ENCODE measurements at places on chromosomes 6 and 20.

DNA sequence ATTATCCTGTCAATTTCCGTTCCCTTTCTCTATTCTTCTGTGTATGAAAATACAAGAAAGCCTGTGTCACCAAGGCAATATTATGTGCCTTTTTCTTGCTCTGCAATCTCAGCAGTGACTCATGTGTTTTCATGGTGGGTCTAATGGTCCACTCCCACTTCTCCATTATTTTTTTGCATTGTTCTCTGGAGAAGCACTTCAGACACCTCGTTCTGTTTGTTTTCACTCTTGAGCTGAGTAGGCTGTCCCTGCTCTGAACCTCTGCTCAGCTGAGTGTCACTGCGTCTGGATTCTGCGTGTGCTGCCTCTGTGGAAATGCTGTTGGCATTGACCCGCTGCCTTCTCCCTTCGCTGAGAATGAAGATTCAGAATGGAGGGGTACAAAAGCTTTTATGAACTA is 230.6 kb downstream of the TMEM242 start:
- DNase-seq = no peak

DNA sequence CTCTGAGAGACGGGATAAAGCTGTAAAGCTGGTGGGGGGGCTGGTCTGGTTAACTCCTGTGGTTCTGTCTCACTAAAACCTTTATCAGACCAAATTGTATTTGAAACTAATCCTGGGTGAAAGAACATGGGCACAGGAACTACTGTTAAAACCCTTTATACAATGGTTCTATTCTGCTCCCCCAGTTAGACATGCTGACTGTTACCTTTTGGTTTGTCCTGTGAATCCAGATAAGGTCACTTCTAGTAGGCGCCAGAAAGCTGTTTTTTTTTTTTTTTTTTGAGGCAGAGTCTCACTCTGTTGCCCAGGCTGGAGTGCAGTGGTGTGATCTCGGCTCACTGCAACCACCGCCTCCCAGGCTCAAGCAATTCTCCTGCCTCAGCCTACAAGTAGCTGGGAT is 29.7 kb downstream of the GSTA4 start:
- no peak for DNase-seq

- no peak for DNase-seq
Observed at GRCh38 chr6:42279966-42280629, 62.4 kb upstream of the MRPS10 start.

DNA sequence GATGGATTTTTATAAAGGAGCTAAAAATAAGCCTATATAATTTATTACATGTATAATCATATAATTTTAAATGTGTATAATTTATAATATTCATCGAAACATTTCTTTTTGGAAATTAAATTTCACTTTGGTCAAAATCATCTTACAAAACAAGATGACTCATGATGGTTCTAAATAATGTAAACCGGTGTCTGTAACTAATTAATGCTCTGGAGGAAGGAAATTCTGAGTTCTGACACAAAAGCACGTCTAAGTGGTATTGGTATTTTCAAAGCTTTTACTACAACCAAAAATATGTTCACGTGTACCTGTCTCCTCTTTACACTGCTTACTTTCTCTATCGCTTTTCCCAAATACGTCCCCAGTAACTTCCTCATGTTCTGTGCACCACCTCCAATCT is 134.1 kb downstream of the MTHFD1L start:
- DNase-seq = no peak

GRCh38 chr6:31765910-31766794 is 3.7 kb downstream of the SAPCD1 start:
- no peak for DNase-seq

DNA sequence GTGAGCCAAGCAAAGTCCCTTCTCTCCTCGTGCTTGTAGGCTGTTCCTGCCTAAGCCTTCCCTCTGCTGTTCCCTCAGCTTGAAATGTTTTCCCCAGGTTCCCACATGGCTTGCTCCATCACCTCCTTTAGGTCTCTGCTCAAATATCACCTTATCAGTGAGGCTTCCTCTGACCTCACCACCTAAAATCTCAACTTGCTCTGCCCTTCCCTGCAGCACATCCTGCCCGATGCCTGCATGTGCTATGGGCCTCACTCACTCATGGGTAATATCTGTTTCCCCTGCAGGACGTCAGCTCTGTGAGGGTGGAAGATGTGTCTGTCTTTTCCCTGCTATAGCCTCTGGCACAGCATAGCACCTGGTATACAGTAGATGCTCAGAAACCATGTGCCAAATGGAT is 29.9 kb upstream of the FKBP1A start:
- no peak for DNase-seq

GRCh38 chr6:17666646-17667045 is 40.1 kb downstream of the NUP153 start:
- DNase-seq = no peak

- no peak for DNase-seq
Observed at GRCh38 chr6:16393326-16393725, 154.9 kb downstream of the GMPR start.

- no peak for DNase-seq
Observed at GRCh38 chr20:53100476-53100911, 128.3 kb downstream of the TSHZ2 start.

- DNase-seq = no peak
Observed at GRCh38 chr6:1407499-1407990, 18.2 kb downstream of the FOXF2 start.

GRCh38 chr6:158009935-158010585 is 28.4 kb downstream of the SYNJ2 start:
- DNase-seq = no peak

DNA sequence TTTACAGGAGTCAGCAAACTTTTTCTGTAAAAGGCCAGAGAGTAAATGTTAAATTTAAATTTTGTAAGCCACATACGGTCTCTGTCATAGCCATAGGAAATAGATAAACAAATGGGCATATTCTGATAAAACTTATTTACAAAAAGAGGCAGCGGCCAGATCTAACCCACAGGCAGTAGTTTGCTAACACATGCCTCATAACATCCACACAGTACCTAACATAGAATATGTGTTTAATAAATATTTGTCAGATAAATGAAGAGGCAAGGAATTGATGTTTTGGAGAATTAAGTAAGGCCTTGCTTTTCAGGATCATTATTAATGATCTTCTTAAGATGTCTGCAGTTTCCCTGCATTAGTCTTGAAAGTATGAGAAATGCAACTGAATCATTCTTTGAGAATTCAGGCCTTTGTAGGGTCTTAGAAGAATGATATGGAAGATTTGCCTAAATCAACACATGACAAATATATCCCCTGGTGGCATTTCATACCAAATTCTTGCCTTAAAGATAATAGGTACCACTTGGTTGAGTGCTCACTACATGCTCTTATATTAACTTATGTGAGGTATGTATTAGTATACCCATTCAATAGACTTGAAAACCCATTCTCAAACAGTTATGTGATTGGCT is 39.3 kb upstream of the TRAM2 start:
- DNase-seq = no peak

GRCh38 chr6:13992417-13993055 is 67.8 kb downstream of the RNF182 start:
- no peak for DNase-seq

DNA sequence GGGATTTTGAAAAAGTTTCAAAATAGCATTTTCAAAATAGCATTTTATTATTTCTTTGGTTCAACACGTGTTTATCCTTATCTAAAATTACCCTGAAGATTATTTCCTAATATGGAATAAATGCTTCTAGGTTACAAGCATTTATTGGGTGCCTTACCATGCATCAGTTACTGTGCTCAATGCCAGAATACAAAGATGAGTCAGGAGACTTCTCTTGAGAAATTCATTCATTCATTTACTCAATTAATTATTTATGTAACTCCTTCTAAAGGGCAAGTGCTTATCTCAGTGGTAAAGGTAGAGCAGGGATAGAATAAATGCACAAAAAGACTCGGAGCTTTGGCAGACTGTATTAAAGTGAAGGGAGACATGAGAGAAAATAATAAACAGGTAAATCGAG is 150.1 kb upstream of the PDE7B start:
- no peak for DNase-seq

GRCh38 chr6:170294813-170295509 is 4.1 kb upstream of the DLL1 start:
- DNase-seq = no peak

DNA sequence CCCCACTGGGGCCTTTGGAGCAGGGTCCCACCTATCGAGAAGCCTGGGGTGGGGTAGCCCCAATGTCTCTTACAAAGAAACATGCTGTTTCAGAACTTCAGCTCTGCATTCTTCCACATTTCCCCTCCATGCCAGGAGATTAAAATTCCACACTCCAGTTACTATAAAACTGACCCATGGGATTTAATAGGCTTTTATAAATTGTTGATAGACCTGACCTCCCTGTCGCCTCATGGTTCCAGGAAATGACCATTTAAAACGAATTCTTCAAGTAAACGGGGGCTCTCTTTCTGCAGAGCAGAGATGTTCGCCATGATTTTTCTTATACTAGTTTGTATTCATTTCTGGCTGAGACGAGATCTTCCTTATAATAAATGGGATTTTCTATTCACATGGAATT is 19.3 kb downstream of the RIN2 start:
- DNase-seq = no peak

GRCh38 chr6:123804014-123804786 is 535 bp downstream of the NKAIN2 start:
- DNase-seq = no peak

GRCh38 chr20:51034476-51034875 is 11.6 kb upstream of the KCNG1 start:
- DNase-seq = no peak

GRCh38 chr6:134436950-134437349 is 119.0 kb upstream of the SGK1 start:
- DNase-seq = no peak

GRCh38 chr6:13526727-13527670 is 39.6 kb upstream of the GFOD1 start:
- DNase-seq = no peak

GRCh38 chr6:74853991-74854390 is 351.9 kb downstream of the COL12A1 start:
- DNase-seq = no peak

- no peak for DNase-seq
Observed at GRCh38 chr6:100833972-100834574, 47.1 kb downstream of the ASCC3 start.

DNA sequence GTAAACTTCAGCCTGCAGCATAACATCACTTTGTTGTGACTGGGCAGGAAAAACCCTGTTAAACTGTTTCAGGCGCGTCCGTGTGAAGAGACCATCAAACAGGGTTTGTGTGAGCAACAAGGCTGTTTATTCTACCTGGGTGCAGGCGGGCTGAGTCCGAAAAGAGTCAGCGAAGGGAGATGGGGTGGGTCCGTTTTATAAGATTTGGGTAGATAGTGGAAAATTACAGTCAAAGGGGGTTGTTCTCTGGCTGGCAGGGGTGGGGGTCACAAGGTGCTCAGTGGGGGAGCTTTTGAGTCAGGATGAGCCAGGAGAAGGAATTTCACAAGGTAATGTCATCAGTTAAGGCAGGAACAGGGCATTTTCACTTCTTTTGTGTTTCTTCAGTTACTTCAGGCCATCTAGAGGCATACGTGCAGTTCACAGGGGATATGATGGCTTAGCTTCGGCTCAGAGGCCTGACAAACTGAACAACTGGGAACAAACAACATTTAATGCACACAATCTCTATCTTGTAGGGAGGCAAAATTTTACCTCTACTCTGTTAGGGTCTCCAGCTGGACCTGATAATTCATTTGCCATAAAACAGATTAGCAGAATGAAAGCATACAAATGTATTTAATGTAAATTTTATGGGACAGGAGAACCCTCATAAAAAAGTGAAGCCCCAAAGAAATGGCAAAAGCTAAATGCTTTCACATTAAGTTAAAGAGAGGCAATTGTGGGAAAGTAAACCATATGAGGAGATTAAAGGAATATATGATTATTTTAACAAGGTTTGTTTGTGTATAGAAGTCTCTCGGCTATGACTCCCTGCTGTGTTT is 58.3 kb upstream of the HFE start:
- DNase-seq = no peak

DNA sequence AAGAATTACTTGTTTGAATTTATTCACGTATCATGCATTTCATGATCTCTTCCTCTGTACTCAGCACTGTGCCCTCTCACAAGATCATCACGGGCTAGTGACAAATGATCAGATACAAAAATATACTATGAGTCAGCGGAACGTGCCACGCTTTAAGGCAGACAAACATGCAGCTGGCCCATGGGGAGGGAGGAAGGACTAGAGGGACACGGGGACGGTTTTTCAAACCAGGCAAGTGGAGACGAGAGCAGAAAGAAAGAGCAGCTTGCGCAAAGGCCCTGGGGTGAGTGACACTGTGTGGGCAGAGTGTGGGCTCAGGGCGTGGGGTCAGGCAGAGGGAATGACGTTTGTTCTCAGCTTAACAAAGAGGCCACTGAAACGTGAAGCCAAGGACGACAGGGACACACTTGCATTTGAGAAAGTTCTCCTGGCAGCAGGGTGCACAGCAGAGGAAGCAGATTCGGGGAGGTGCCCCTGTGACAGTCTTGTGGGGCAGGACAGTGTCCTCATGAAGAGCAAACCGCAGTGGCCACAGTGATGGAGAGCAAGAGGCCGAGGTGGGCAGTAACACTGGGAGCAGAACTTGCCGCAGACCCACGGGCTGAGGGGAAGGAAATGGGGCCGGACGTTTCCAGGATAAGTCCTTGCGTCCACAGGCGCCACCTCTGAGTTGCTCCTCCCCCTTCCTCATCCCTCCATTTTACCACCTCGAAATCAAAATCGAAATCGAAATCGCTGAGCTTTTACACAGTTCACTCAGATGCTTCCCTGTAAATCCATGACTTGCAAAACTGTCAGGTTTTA is 6.9 kb upstream of the RPS6KA2 start:
- no peak for DNase-seq

DNA sequence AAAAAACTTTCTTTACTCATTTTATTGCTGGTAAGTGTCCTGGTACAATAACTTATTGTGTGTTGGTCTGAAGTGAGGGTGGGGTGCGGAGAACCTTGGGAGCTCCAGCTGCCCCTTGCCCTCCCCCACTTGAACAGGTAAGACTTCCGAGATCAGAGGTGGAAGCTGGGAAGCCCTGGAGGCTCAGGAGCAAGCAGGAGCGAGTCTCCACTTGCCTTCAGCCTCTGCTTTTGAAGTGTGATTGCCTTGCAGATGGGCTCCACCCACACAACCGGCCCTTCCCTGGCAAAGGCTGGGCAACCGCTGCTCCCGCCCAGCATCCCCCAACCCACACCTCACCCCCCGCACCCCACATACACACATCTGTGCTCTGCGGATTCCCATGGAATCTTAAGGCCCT is 179.6 kb downstream of the TFAP2C start:
- DNase-seq = no peak

GRCh38 chr6:120622127-120622631 is 712.1 kb downstream of the TBC1D32 start:
- no peak for DNase-seq
